Activated CD4-positive, alpha-beta T cell treated with anti-CD3 and anti-CD28 coated beads, Interleukin-2, amount 10 ng/mL, durations not matched to agents 7 days and 5 days (primary cell): ENCODE measurements at places on chromosomes 2 and 18. TPM values are rescaled to one million over a fixed set of nuclear protein-coding genes. Genes with fewer than 3 reads are reported as not detected.

- DNase-seq = no peak
- peaks cover 4% of the 10 kb centered on the region for H3K4me1 ChIP-seq
- H3K27me3 ChIP-seq = no peaks in the 10 kb centered on the region
- no peaks in the 10 kb centered on the region for H3K36me3 ChIP-seq
Measured at GRCh38 chr18:48892146-48892855, 58.5 kb downstream of the SMAD7 start.

DNA sequence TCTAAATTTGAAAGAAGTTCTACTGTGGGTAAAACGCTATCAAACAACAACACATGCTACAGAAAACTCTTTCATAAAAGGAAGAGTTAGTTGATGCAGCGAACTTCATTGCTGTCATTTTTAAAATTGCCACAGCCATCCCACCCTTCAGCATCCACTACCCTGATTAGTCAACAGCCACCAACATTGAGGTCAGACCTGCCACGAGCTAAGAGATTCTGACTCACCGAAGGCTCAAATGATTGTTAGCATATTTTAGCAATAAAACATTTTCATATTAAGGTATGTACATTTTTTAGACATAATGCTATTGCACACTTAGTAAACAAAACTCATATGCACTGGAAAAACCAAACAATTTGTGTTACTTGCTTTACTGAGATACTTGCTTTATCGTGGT is 347.1 kb downstream of the CLIP4 start:
- no peak for DNase-seq
- H3K27ac ChIP-seq = no peak overlapping the region
- no peaks in the 10 kb centered on the region for H3K36me3 ChIP-seq
- H3K27me3 ChIP-seq = peaks cover 20% of the 10 kb centered on the region

DNA sequence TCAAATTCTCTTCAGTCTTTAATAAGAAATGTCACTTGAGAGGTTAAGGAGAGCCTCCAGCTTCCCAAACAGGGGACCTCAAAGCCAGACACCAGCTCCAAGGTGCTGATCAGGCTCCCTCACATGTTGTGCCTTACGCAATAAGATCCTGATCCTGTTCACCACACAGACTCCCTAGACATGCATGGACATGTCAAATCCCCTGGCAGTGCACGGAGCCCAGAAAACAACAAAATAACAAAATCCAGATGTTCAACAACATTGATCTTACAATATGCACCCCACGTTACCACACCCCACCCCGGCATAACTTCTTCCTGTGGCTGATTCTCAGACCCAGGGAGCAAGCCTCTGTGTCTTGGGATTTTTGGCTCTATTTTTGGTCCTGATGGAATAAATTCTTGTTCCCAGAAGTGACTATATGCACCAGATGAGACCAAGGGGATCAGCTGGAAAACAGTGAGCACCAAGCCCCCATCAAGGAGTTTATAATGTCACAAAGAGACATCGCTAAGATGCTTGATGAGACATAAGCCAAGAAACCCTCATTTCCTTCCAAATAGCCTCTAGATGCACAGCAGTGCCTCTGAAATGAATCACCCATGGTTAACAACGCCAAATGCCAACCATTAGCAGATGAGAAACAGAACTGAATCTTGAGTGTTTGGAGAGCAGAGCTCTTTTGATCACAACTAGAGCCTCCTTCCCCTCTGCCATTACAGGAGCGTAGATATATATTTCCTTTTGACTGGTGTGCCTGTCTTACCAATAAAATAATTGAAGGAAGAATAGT is 198.2 kb downstream of the PRKCE start:
- DNase-seq = no peak
- no peak overlapping the region for H3K27ac ChIP-seq
- H3K4me1 ChIP-seq = peaks cover 40% of the 10 kb centered on the region
- H3K4me3 ChIP-seq = no peak overlapping the region
- no peaks in the 10 kb centered on the region for H3K27me3 ChIP-seq

DNA sequence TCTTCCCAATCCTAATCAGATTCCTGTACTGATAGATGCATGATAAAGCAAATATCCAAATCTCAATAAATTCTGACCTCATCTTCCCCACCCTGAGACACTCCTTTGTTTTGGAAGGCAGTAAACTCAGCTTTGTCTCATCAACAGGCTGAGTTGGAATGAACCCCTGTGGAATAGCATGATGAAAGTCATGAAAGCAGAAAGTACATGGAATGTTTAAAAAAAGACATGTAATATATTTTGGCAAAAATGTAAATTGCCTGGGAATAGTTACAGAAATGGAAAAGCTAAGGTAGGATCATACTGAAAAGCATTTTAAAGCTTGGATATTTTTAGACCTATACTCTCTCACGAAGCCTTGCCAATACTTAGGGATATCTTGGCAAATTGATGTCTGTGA is 468.7 kb upstream of the CDH7 start:
- H3K27me3 ChIP-seq = no peaks in the 10 kb centered on the region
- H3K4me3 ChIP-seq = no peak overlapping the region
- H3K36me3 ChIP-seq = no peaks in the 10 kb centered on the region
- no peaks in the 10 kb centered on the region for H3K4me1 ChIP-seq
- DNase-seq = no peak

DNA sequence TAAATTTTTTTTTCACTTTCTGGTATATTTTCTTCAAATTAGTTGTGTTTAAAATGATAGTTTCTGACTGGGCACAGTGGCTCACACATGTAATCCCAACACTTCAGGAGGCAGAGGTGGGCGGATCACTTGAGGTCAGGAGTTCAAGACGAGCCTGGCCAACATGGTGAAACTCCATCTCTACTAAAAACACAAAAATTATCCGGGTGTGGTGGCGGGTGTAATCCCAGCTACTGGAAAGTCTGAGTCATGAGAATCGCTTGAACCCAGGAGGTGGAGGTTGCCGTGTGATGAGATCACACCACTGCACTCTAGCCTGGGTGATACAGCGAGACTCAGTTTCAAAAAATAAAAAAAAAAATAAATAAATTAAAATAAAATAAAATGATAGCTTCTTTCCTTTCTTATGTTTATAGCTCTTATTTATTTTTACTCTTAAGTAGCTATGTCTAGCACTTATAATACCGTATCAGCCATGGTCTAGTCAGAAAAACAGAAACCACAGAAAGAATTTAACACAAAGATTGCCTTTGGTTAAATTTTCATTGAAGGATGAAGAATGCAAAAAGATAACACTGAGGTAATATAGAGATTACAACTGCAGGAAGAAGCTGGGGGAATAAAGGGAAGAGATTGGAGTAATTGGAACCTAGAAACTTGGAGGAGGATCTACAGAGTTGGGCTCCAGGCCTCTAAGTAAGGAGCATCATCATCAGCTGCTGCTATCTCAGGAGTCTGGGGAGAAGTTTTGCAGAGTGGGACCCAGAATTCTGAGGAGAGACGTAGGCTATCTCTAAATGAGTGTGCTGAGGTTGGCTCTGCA is 54.7 kb upstream of the MBOAT2 start:
- peaks cover 8% of the 10 kb centered on the region for H3K4me1 ChIP-seq
- no peak overlapping the region for H3K27ac ChIP-seq
- H3K36me3 ChIP-seq = no peaks in the 10 kb centered on the region
- peaks cover 2% of the 10 kb centered on the region for H3K27me3 ChIP-seq

Gene CNTNAP5
- total RNA-seq = not detected

Gene REG1B
- not detected for total RNA-seq

Gene ATP6V1B1
- not detected for total RNA-seq
